CD4-positive, alpha-beta T cell (primary cell): ENCODE measurements at places on chromosomes 1 and 21.
A peak's percentile ranks its signal among the peaks of the same experiment; 100 is the strongest.

GRCh38 chr1:111603979-111604378 lies 15.6 kb upstream of the RAP1A start:
- peak; percentile 63 for DNase-seq

- DNase-seq: no peak
Observed at GRCh38 chr1:28417441-28417922, 47.9 kb downstream of the PHACTR4 start.

- DNase-seq: peak; percentile 57
Observed at GRCh38 chr1:160704250-160704649, 7.4 kb downstream of the CD48 start.

GRCh38 chr1:60017508-60018205 lies 55.9 kb downstream of the C1orf87 start:
- no peak for DNase-seq

- DNase-seq: no peak
Observed at GRCh38 chr1:47852006-47852718, 145.0 kb downstream of the TRABD2B start.

DNA sequence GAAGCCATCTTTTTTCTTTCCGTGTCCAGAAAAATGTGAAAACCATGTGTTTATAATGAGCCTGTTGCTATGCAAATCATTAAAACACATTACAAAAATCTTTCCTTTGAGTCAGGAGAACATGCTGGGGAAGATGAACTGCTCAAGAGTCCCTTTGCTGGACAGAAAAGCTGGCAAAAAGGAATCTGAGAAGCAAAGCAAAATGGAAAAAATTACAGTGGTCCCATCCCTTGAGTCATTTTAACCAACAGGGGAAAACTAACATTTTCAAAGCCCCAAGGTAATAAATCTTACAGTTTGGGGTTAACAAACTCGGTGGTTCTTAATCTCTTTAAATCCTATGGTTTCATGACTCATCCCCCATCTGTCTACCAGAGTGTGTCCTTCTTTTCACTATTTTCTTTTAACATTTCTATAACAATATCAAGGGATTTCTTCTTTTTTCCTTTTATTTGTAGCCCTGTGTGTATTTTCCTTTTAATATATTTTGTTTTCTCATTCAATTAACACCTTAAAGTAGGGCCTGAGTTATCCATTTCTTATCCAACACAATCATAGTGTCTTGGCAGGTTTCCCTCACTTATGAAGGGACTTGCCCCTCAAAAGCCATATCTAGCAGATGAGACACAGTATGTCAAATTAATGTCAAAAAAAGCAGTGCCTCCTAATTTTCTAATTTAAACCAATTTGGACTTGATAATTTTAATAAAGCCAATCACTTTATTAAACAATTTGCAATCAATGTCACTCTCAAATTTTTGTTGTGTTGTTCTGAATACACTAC lies 105.4 kb downstream of the PTPN14 start:
- DNase-seq: no peak

DNA sequence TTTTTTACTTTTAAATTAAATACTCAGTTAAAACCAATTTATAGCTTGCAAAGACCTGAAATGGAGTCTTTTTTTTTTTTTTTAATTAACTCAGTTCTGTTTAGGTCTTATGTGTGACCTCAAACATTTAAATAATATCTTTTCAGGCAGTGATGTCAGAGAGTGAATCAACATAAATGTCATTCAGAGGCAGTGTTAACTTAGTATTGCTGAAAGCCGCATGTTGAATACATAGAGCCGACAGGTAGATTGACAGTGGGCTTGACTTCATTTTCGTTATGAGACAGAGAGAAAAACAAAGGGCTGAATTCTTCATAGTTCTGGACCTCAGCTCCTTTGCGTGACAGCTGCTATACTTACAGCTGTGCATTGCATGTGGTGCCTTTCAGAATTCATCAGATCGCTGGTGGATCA lies 51.5 kb downstream of the PRDM2 start:
- no peak for DNase-seq

- DNase-seq: no peak
Observed at GRCh38 chr1:235852887-235853286, 13.8 kb downstream of the LYST start.

DNA sequence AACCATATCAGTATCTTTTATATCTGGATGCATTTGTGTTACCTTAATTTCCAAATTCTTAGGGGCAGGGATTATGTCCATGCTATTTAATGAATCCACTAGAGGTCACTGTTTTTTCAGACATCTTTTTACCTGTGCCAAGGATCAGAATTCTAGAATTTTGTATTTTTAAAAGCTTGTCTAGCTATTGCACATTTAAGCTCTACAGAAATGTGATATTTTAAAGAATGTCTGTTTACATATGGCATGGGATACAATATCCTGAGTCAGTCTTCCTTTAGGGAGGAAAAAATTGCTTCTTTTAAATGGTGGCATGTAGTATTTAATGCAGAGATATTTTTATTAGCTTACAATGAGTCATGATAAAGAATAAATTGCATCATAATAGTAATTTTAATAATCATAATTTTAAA lies 11.3 kb downstream of the RPAP2 start:
- no peak for DNase-seq

DNA sequence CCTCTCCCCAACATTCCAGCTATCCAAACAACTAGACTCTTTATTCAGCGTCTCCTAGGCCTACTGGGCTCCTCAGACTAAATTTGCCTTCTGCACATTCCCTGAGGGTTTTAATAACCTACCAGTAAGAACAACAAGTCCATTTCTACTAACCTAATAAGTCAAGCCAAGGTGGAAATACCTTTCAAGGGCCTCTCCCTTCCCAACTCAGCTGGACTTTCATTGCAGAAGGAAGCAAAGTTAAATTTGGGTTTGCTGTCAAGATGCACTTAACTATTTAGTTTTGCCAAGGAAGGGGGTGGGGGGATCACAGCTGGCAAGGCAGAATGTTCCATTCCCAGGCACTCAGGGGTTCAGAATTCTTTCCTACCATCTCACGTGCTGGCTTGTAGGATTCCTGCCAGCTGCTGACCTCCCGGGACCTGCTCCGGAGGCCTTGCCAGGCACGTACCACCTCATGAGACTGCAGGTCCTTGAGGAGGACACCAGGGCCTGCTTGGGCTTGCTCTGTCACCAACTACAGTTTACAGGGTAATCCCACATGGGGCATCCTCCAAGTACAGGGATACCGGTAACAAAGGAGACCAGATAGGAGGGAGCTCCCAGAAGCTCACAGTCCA lies 29.8 kb downstream of the SLC30A1 start:
- DNase-seq: no peak

DNA sequence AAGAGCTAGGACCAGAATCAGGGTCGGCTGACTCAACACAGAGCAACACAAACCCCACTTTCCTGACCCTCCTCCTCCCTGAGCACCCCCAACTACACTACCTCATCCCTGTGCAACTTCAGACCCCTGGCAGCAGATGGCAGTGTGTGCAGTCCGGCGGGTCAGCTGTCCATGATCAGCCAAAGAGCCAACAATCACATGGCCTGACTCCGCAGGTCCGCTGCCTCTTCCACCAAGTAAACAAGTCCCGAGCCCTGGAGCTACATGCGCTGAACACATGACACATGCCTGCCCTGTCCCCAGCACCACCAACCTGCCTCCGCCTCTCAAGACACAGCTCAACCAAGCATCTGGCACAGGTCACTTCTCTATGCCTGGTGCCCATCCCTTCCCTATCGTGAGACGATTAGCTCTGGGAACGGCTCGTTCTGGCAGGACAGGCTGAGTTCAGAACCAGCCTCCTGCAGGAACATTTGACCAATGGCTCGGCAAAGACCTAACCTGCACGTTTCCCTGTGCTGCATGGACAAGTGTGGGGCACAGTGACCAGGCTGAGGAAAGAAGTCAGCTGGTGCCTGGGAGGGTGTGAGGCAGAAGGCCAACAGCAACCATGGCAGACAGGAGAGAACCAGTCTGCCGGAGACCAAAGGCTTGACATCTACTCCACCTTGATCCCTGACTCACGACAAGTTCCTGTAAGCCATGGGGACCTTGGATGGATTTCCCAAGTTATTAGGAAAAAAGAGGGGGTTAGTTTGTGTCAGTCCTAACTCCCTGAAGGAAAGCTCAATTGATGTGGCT lies 60.3 kb downstream of the CD46 start:
- no peak for DNase-seq

DNA sequence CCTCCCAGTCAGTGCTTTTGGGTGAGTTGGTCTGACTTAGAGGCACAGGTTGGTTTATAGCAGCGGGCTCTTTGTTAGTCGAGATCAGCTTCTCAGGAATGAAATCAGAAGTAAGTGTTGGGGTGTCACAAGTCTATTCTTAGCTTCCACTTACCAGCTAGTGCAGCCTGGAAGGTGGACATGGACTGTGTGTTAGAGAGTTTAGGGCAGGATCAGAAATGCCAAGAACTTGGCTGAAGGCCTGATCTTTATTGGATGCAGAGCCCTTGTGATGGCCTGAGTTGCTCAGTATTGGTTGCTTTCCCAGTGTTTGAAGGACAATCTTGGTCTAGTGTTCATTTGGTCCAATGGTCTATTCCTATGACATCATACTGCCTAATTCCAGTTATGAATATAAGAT lies 377.0 kb upstream of the USP24 start:
- no peak for DNase-seq

DNA sequence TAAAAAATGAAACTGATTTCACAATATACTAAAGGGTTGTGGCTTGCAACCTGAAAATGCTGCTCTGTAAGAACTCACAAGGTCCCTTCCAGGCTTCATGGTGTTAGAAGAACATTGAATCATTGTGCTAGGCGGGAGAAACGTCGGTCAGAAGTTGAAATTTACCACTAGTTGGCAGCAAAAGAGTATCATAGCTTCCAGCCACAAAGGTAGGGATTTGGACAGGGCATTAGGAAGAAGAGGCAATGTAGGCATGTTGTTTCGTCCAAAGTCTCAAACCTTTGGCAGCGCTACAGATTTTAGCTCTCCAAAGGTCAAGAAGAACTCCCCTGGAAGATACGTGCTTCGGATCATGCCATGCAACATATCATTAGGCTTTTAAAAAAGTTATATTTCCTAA lies 62.5 kb upstream of the ZP4 start:
- DNase-seq: no peak

DNA sequence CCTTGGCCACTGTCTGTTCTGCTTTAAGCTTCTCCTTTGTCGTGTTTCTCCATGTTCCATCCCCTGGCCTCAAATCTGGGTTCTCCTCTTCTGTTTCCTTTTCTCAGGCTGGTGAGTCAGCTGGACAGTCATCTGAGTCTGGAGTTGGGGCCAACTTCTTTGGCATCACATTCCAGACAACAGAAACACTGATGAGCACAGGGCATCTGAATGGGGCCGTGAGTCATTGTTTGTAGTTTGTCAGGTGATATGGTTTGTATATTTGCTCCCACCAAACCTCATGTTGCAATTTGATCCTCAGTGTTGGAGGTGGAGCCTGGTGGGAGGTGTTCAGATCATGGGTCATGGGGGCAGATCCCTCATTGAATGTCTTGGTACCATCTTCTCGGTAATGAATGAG lies 14.3 kb upstream of the OLIG2 start:
- no peak for DNase-seq

- DNase-seq: peak; percentile 89
Observed at GRCh38 chr1:7704214-7705047, 66.7 kb upstream of the VAMP3 start.
